ENCODE measurements at places on chromosomes 7 and 10.

- DNase-seq = no peak
Measured at GRCh38 chr10:31321396-31321941, 2.5 kb downstream of the ZEB1 start.

DNA sequence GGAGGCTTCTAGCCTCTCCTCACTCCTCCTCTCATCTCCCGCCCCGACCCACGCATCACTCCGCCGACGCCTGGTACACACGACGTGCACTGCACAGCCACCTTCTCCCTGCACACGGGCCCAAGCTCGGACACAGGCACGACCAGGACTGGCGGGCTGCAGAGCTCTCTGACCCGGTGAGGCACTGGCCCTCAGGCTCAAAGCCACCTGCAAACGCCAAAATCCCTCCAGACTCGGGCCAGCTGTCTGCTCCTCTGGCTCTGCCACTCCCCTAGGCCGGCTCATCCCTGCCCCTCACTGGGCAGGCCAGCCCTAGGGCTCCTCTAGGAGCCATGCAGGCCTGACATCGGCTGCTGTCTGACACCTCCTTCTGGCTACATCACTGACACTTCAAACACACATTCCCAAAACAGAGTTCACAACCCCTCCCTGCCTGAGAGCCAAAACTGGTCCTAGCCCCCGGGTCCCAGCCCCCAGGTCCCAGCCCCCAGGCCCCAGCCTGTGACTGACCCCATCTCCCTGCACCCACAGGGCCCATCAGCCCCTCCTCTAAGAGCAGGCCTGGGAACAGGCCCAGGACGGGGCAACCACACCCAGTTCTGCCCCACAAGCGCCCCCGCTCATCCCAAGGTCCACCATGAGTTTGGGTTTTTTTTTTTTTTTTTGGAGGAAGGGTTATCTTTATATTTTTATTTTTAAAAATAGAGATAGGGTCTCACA is 35.1 kb downstream of the MAD1L1 start:
- DNase-seq = no peak

DNA sequence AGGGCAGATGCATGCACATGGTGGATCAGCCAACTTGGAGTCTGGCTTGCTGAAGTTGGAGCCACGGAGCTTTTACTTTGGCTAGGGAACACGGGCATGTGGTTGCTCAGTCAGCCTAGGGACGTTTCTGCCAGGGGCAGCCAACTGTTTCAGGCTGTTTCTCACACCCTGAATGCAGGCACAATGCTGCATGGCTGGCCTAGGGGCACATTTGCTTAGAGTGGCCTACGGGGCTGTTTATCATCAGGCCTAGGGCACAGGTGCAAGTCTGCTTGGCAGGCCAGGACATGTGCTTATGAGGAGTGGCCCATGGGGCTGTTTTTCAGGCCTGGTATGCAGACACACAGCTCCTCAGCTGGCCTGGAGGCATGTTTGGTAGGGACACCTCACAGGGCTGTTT is 107.4 kb downstream of the GSAP start:
- DNase-seq = no peak

DNA sequence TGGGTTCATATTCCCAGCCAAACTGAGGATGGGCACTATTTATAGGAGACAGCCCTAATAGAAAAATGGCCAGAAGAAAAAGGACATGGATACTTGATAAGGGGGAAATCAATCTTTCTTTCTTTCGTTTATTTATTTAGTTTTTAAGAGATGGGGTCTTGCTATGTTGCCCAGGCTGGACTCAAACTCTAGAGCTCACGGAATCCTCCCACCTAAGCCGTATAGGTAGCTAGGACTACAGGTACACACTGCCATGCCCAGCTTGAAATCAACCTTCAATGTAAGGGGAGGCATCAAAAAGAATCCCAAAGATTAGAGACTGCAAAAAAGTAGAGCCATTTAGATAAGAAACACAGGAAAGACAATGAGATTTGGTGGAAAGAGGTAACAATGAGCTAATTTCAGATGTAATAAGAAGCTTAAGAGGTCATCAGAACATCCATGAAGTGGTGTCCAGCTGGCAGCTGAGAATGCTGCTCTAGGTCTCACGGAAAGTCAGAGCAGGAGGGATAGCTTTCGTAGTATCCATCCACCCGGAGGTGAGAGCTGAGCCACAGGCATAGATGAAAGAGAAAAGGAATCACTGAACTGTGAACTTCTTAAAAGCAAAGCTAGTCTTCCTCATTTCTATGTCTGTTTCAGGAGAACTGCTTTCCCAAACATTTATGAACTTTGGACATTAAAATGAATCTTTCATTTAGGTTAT is 10.5 kb upstream of the ABLIM1 start:
- DNase-seq = no peak

GRCh38 chr7:90923541-90923997 is 327.4 kb downstream of the CDK14 start:
- DNase-seq = no peak

- no peak for DNase-seq
Measured at GRCh38 chr7:76372984-76373833, 14.4 kb upstream of the YWHAG start.

DNA sequence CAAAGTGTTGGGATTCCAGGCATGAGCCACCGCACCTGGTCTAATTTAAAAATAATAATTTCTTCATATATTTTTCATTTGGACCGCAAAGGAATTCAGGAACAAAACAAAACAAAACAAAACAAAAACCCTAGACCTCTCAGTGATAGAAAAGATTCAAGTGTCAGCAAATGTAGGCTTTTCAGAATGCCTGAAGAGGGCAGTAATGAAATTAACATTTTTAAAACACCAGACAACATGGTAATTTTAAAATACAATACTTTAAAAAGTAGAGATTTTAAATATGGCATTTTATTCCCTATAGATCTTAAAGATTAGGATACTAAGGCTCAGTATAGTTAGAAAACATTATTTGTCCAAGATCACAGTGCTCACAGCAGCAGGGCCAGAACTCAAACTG is 36.6 kb downstream of the DNMBP start:
- DNase-seq = no peak

DNA sequence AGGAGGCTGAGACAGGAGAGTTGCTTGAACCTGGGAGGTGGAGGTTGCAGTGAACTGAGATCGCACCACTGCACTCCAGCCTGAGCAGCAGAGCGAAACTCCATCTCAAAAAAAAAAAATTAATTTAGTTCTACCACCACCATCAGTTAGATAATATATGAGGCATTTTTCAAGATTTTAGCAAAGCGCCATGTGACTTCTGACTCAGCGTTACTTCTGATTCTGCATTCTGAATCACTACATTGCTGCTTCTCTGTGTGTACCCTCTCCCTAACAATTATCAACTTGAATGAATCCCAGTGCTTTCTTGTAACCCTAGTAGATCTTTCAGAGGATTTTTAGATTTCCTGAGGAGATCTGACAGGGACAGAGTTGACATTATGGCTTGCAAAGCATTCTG is 176.8 kb upstream of the SORCS1 start:
- DNase-seq = no peak

GRCh38 chr10:69963835-69964710 is 88.6 kb upstream of the MACROH2A2 start:
- DNase-seq = no peak

- DNase-seq = peak; percentile 99
Measured at GRCh38 chr7:95596198-95597063, at the start of gene PDK4. Gene PDK4, minus strand, starts transcription at chr7:95596516. Its CDS starts 223 bp downstream, at chr7:95596293.

- no peak for DNase-seq
Measured at GRCh38 chr10:121305066-121305465, 293.2 kb downstream of the FGFR2 start.

DNA sequence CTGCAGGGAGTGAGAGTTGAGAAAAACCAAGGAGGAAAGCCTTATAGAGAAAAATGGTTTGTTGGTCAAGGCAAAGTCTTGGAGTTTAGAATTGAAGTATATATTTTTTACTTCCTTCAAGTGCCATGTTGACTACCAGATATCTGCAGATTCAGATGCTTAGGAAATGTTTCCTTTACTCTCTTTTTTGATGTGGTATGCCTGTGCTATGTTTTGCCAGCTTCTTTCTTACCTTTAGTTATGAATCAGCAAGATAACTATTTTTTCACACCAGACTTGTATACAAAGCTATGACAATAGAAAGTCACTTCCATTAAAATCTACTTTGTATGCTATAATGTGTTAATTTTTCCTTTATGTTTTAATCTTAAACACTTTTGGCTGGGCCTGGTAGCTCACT is 3.6 kb downstream of the R3HCC1L start:
- no peak for DNase-seq

DNA sequence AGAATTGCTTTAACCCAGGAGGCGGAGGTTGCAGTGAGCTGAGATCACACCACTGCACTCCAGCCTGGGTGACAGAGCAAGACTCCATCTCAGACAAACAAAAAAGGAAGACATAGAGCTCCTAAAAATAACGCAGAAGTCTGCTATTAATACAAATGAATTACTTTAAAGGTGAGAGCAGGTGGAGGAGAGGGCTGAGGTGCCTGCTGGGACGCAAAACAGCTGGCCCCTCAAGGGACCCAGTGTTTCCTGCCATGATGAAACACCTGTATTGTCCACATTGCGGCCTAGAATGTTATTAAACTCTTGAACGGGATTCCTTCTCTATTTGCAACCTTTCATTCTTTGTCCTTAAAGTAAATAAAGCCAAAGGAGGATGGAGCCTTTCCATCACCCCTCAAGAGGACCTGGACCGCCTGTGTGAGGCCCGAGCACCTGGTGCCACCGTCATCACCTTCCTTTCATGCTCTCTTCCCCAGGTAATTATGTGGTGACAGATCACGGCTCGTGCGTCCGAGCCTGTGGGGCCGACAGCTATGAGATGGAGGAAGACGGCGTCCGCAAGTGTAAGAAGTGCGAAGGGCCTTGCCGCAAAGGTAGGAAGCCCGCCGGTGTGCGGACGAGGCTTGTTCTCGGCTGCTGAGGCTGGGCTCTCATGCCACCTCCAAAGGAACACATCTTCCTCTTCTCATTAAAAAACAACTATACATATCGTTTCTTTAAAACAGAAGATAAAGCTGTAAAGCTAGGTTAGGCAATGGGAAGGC is 136.7 kb downstream of the EGFR start:
- no peak for DNase-seq

DNA sequence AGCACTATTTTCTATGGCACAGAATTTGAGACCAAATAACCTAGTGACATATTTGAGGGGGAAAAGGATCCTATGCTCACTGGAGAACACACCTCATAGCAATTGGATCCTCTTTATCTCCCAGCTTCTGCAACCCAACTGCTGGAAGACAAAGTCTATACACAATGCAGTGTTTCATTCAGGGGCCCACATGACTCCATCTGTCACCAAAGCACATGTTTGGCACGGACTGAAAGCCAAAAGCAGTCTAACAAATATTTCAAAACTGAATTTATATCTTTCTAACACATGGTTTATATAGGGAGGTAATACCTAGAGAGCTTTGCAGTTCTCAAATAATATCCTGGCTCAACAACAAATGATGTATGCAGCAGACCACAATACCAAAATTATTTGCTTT is 39.2 kb downstream of the ADAM12 start:
- no peak for DNase-seq

DNA sequence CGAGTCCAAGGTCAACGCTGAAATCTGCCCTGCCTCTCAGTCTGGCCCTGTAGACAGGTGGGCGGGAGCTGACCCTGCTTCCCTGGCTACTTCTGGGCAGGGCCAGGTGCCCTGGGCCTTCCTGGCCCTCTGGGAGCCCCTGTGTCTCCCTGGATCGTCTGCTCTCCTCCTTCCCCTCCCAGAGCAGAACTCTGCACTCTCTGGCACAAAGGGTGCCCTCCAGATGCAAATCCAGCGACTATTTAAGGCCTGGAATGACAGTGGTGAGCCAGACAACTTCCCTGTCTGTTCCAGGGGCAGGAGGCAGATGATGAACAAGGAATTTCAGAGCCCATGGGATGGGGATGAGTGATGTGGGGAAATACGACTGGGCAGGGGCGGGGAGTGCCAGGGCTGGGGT is 63.4 kb downstream of the C10orf105 start:
- no peak for DNase-seq

GRCh38 chr10:124599588-124600050 is 138.0 kb downstream of the LHPP start:
- DNase-seq = no peak

GRCh38 chr10:120950051-120950561 is 98.9 kb downstream of the WDR11 start:
- DNase-seq = no peak

DNA sequence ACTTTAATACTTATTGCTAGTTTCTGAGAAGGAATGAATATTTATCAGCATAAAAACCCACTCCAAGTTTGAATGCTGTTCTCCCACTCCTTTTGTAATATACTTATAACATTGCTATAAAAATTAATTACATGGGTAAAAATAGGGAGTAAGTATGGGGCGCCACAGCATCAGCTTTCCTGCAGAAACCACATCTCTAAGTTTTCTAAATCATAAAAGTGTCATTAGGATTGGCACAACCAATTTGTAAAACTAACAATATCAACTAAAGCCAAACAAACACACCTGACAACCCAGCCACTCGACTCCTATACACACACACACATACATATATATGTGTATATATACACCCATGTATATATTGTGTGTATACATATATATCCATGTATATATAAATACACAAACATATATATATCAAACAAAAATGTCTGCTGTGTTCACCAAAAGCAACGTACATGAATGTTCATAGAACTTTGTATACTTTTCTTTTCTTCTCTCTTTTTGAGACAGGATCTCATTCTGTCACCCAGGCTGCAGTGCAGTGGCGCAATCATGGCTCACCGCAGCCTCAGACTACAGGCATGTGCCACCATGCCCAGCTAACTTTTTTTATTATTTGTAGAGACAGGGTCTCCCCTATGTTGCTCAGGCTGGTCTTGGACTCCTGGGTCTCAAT is 14.8 kb upstream of the LRRC17 start:
- DNase-seq = no peak

GRCh38 chr10:48682265-48682664 is 2.4 kb upstream of the WDFY4 start:
- no peak for DNase-seq

GRCh38 chr7:14228341-14228740 is 238.9 kb upstream of the ETV1 start:
- no peak for DNase-seq

- DNase-seq = no peak
Measured at GRCh38 chr10:88735661-88736060, 24.2 kb upstream of the LIPN start.

- DNase-seq = peak; percentile 50
Measured at GRCh38 chr10:130471486-130471885, 335.3 kb downstream of the GLRX3 start.

DNA sequence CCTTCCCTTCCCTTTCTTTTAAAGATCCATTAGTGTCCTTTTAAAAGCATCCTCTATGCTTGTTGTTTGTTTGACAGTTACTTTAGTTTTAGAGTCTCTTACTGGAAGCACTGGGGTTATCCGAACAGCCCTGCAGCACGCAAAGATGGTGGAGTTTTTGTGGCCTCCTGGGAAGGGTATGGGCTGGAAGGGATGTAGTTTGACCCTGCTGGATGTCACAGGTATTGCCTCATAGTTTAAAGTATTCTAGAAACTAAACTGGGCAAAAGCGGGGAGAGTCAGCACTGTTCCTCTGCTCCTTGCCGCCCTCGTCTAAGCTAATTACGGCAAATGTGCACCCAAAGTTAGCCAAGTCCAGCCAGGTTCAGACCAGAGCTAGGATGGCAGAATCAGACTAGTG is 35.8 kb upstream of the GNAI1 start:
- DNase-seq = no peak

GRCh38 chr10:77287647-77288120 is 349.9 kb downstream of the KCNMA1 start:
- DNase-seq = no peak

- DNase-seq = no peak
Measured at GRCh38 chr10:119346095-119346832, 138.9 kb downstream of the GRK5 start.
